ENCODE measurements at places on chromosomes 7 and 10. TPM values are rescaled to one million over a fixed set of nuclear protein-coding genes. Genes with fewer than 3 reads are reported as not detected.
A peak's percentile ranks its signal among the peaks of the same experiment; 100 is the strongest.

GRCh38 chr10:91590904-91591796 is 41.7 kb downstream of the PPP1R3C start:
- no peak for DNase-seq

GRCh38 chr7:137976696-137977095 is 25.2 kb downstream of the CREB3L2 start:
- no peak for DNase-seq

DNA sequence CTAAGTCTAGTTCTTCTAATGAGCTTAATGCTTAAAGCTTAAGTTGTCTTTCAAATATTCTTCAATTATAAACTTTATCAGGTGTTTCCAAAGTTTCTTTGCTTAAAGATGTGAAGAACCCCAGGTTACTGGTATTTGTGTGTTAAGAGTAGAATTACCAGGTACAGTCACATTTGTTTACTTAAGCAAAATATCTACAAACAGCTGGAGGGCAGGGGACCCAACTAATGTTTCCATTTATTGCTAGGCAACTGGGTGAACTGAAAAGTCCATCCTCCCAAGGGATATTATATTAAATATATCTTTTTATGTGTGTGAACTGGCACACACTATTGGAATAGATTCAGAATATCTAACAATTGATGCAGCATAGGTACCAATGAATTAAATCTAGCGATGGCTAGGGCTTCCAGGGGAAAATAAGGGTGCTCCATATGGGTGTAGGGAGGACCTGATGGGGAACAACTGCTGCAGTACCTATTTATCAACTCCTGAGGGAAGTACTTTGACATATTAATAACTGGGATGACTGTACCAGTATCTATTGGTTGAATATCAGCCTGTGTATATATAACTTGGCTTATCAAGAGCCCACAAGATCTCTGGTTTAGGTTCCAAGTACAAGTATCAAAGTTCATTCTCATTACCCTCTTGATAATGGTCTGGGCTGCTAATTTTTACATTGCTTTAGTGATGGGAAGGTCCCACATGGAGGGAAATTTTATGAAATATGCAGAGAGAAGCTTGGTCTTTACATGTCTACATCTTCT is 10.3 kb upstream of the AGR3 start:
- no peak for DNase-seq

GRCh38 chr7:157195868-157196267 is 57.1 kb downstream of the UBE3C start:
- DNase-seq = no peak

GRCh38 chr10:77391605-77392235 is 245.9 kb downstream of the KCNMA1 start:
- peak; percentile 13 for DNase-seq

DNA sequence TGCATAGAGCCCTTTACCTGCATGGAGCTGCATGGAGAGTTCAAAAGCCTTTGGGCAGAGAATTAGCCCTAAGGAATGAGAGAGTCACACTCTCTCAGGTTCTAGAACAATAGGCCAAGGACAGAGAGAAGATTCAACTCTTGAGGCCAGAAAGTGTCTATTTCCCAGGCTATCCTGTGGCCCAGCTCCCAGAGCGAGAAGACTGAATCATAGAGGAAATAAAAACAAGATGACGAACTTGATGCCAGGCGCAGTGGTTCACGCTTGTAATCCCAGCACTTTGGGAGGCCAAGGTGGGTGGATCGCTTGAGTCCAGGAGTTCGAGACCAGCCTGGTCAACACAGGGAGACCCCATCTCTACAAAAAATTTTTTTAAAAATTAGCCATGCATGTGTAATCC is 18.3 kb upstream of the PODXL start:
- DNase-seq = no peak

GRCh38 chr10:71427246-71427645 is 30.5 kb downstream of the CDH23 start:
- DNase-seq = no peak

GRCh38 chr10:114631090-114631665 is 26.9 kb downstream of the ABLIM1 start:
- no peak for DNase-seq

GRCh38 chr10:13904064-13904463 is 317.3 kb downstream of the PRPF18 start:
- DNase-seq = no peak

GRCh38 chr10:55224007-55224781 is 423.2 kb upstream of the PCDH15 start:
- DNase-seq = no peak

DNA sequence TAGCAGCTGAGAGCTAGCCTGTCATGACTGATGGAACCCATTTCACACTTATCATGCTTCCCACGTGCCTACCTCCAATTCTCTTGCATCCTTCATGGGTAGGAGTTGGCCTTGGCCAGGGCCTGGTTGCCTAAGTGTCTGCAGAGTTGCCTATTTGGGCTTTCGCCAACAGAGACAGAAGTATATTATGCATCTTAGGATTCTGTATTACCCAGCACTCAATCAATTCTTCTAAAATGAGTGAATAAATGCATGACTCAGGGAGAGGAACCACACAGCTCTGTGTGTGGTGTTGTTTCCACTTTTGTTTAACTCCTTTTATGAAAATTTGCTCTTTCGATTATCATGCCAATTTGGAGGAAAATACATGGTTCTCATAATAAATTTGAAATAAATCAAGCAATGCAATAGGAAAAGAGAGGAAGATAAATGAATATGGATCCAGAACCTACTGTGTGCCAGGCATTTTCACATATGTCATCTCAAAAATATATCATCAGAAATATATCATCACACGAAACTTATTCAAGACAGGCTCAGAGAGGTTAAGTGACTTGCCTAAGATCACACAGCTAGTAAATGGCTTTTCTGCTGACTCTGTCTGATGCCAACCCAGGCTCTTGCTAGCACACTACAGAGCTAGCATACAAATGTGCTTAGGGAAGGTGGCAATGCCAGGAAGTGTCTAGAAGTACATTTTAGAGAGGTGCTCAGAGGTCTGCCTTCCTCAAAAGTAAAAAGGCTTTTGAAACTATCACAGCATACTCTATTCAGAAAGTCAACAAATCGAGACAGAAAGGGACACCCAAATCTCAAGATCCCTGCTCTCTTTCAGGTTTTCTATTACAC is 9.5 kb upstream of the HABP2 start:
- no peak for DNase-seq

GRCh38 chr7:1224086-1224716 is 8.5 kb upstream of the UNCX start:
- DNase-seq = no peak

DNA sequence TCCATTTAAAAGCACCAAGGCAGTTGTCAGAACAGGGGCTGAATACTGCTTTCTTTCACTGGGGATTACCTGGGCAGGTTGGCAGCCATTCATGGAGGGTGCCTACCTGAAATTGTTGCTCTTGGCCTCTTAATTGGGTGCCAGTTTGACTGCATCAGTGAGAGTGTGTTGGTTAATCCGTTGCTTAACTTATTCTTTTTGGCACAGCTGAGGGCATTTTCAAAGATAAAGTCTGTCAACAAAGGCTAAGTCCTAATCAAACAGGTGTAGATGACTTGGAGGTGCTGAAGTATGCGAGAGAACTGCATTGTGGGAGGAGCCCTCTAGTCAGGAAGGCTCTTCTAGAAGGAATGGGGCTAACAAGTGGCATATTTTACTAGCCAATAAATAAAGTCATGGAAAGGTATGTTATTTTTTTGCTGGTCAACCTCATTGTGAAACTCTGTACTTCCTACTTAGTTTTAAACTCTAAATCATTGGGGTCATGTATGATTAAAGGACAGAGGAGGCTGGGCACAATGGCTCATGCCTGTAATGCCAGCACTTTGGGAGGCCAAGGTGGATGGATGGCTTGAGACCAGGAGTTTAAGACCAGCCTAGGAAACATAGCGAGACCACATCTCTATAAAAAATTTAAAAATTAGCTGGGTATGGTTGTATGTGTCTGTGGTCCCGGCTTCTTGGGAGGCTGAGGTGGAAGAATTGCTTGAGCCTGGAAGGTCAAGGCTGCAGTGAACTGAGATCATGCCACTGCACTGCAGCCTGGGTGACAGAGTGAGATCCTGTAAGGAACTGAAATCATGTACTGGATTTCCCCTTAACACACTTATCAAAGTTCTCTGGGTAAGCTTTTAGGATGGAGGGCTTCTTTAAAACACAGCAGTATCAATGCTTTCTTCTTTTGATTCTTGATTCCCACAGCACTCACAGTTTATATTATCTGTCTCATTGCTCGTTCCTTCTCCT is 134.1 kb downstream of the LRMDA start:
- no peak for DNase-seq

GRCh38 chr10:47354165-47354564 is 6.0 kb downstream of the RBP3 start:
- no peak for DNase-seq

DNA sequence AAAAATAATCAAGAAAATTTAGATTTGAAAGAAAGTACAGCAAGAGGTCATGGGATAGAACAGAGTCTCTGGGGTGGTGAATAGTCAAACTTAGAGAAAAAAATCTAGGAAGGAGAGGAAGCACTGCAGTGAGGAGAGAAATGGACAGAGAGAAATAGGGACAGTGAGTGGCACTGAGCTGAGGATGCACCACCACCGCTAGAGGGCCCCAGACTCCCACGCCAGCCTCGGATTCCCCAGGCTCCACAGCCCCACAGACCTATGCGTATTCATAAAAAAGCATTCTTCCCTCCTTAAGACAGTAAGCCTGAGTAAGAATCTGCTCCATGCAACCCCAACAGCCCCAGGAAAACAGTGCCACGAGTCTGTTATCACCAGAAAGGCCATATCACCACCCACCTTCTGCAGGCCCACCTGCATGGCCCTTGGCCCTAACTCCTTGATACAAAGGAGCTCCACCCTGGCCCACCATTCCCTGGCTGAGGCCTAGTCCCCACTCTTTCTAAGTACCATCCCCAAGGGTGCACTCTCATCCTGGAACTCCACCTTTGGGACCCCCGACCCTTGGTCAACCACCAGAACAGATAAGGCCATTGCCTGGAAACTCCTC is 91.0 kb downstream of the ALOX5 start:
- DNase-seq = peak; percentile 82

- no peak for DNase-seq
Observed at GRCh38 chr10:30436191-30436611, 2.2 kb downstream of the MAP3K8 start.

DNA sequence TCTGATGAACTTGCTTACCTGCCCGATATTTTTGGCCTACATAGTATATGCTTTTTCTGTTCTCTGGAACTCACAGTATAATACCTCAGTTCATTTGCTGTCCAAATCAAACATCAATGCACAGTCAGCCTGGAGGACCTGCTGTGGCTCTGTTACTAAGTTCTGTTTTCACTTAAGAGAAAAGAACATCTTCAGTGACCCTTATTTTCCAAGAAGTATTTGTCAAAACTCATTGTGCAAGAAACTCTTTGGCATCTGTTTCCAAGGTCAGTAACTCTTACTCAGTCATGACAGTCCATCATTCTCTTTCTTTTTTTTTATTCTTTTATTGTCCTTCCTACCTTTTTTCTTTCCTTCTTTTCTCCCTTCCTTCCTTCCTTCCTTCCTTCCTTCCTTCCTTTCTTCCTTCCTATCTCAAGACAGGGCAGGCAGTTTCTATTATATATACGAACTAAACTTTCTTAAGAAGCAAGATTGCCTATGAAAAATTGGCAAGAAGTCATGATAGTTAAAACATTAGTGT is 37.8 kb upstream of the SEM1 start:
- DNase-seq = no peak

DNA sequence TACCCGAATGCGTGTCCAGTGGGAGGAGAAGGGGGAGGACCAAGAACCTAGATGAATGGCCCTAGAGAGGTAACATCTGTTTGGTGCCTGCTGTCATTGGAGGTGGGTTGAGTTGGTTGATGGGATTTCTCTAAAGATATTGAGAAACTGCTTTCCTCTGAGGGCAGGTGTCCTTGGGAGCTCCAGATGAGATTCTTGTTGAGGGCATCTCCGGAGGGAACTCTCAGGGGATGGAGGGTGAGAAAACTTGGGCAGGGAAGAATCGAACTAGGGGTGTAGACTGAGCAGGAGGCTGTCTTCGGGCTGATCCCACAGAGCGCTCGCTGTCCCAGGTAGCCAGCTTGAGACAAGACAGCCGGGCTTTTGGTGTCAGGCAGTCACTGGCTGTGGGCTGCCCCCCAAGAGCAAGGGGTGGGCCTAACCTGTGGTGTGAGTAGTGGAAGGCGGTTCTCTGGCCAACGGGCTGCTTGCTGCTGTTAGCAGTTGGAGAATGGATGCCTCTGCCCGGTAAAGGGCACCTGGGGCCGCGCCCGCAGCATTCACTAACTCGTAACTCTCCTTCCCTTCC is 3.7 kb downstream of the IRF5 start:
- no peak for DNase-seq

GRCh38 chr10:43955978-43956377 is 307.3 kb upstream of the ZNF32 start:
- no peak for DNase-seq

GRCh38 chr7:157949711-157950110 is 612.9 kb downstream of the DNAJB6 start:
- no peak for DNase-seq

GRCh38 chr7:64951250-64951848 is 39.5 kb downstream of the ZNF117 start:
- peak; percentile 72 for DNase-seq

- no peak for DNase-seq
Observed at GRCh38 chr7:139679731-139680594, 97.8 kb downstream of the HIPK2 start.

DNA sequence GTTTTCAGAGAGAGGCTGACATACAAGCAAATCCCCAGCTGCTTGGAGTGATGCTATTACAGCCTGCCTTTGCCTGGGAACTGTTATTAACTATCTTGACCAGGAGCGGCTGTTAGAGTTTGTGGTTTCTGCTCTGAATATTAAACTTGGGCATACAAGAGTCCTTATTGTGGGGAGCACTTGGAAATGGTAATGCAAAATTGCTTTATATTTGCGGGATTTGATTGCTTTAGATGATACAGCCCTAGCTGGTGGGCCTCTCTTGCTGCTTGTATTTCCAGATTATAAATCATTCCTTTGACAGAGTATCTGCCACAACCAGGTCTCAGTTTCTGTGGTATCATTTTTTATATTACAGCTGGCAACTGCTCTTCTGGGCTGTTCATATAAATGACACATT is 101.9 kb upstream of the FAM204A start:
- no peak for DNase-seq

DNA sequence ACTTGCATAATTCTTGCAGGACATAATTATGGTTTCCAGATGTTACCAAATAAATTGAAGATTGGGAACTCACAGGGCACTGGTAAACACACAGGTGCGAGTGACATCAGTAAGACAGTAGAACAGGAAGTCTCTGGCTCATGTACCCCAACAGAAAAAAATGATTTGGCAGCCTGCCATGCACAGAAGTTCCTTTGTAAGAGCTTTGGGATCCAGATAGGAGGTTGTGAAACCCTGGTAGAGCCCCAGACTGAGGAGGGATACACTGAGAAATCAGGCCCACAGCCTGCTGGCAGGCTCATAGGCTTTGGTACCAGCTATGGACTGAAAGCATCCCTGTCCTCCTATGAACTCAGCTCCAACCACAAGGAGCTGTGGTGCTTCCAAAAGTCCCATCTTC is 118.0 kb downstream of the COBL start:
- no peak for DNase-seq

- DNase-seq = no peak
Observed at GRCh38 chr10:73262105-73262730, 9.8 kb upstream of the MRPS16 start.

Gene OPN4
- not detected for total RNA-seq

Gene WDR86
- 0.65 TPM for total RNA-seq

Gene COX19
- 45.7 TPM for total RNA-seq

Gene PPP1R3A
- not detected for total RNA-seq

Gene IFIT1B
- total RNA-seq = not detected

Gene NRG3
- total RNA-seq = not detected

Gene ATP6V0A4
- total RNA-seq = not detected

Gene EVX1
- not detected for total RNA-seq

Gene PPP1R3C
- not detected for total RNA-seq

Gene CRYGN
- total RNA-seq = not detected

Gene C10orf62
- total RNA-seq = not detected

All from OCI-LY7 (cell line).